ENCODE measurements at places on chromosomes 6 and 20.

GRCh38 chr6:47118611-47119010, 76.5 kb upstream of the ADGRF1 start:
- no peak for DNase-seq

- no peak for DNase-seq
Observed at GRCh38 chr6:14082771-14083170, 34.8 kb upstream of the CD83 start.

GRCh38 chr20:61664556-61665320, 400.9 kb downstream of the TAF4 start:
- no peak for DNase-seq

DNA sequence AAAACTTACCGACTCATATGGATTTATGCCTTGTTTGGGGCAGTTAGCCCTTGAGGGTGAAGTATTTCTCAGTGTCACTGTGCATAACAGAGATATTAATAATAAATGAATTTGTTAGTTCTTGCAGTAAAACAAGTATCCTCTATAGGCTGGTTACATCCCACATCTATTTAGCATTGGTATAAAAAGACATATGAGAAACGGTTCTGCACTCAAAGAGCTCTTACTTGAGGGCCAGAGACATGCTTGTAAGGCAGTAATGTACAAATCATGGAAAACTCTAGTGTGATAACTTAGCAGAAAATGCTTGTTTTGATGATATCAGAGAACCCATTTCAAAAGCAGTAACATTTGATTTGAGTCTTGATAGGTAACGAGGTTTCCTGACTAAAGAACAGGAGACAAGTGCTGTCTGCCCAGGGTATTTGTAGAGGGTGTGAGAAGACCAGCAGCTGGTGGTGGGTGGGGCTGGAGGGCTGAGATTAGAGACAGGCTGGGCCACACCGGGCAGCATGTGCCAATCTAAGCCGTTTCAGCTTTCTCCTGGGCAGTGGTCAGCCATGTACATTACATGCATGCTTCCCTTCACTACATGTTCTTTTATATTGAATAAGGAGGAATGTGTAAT, 46.3 kb downstream of the TULP4 start:
- DNase-seq, result no peak

GRCh38 chr6:150152891-150153876, 10.3 kb downstream of the PPP1R14C start:
- DNase-seq, result no peak

GRCh38 chr20:8803065-8803464, 265.8 kb upstream of the PLCB4 start:
- DNase-seq, result no peak

DNA sequence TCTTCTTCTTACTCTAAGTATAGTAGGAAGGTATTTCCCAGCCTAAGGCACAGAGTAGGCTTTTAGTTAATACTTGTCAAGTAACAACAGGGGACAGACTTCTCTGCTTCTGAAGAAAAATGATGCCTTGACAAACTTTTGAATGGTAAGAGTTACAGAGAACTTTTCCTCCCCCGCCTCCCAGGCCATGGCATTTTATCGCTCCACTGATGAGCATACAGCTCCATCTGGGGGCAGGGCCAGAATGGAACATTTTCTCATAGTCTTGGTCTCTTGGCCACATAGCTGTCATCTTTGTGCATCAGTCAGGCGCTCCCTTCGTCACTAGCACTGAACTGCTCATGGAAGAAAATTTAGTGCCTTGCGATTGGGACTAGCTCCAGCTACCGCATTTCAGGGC, 1066.8 kb upstream of the CITED2 start:
- peak; percentile 25 for DNase-seq

GRCh38 chr20:57772349-57772964, 62.6 kb upstream of the PMEPA1 start:
- no peak for DNase-seq

DNA sequence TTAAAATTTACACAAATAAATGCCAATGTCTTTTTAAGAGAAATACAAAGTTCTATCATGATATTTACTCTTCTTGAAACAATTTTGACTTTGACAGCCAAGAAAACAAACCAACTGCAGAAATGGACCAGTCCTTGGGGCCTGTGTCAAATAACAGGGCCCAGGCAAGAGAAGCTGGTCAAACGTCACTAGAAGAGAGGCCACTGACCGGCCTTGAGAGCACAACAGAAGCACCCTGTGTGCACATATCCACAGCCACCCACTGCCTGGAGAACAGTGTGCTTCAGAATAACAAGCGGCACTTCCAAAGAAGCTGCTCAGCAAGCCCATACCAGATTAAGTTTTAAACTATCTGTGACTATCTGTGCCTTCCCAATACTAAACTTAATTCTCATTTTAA, 14.8 kb downstream of the APMAP start:
- DNase-seq, result no peak

DNA sequence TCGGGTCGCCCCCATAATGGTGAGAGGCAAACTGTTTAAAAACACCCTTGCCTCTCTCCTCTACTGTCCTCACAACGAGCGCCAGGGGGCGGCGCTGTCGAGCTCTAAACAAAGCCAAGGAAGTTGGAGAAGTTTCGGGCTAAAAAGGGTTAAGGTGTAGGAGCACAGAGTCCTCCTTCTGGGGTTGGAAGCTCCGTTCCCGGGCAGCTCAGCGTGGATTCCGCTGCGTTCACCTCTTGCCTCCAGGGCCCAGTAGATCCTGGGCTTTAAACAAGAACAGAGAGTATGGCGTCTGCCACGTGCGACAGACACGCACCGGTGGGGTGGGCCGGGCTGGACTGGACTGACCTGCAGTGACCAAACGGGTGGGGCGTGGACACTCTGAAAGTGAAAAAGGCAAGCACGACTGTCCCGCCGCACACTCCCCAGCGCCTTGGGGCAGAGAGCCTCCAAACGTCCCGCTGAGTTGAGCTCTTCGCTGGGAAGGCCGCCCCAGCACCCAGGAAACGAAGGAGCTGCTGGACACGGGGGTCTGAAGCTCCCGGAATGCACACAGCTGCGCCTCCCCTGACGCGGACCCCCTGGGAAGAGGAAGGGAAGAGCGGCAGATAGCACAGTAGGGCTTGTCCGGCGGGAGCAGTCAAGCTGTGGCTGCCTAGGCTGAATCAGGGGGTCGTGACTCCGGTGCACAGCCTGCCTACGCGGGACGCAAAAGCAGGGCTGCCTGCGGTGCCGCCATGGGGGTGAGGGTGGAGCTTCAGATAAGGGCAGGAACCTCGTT, 1.6 kb upstream of the THBD start:
- DNase-seq, result peak; percentile 91

DNA sequence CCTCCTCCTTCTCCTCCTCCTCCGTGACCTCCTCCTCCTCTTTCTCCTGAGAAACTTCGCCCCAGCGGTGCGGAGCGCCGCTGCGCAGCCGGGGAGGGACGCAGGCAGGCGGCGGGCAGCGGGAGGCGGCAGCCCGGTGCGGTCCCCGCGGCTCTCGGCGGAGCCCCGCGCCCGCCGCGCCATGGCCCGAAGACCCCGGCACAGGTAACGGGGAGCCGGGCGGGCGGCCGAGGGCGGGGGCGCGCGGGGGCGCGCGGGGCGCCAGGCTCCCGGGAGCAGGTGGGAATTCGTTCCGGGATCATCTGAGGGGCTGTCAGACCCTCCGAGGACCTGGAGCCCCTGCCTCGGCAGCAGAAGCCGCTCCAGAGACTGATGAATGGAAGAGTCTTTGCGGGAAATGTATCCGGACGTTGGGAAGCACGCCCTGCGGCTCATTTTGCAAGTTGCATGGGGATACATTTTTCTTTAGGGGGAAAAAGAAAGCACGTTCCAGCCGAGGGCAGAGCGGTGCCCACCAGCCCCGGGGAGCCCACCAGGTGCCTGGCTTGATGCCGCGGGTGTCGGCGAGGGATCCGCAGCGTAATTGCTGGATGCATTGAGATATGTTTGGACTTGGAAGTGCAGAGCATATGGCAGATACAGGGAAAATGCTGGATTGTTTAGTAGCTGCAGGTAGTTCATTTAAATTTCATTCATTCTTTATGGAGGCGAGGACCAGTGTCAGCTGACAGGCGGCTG, 394 bp downstream of the MYB start:
- DNase-seq, result peak; percentile 48

DNA sequence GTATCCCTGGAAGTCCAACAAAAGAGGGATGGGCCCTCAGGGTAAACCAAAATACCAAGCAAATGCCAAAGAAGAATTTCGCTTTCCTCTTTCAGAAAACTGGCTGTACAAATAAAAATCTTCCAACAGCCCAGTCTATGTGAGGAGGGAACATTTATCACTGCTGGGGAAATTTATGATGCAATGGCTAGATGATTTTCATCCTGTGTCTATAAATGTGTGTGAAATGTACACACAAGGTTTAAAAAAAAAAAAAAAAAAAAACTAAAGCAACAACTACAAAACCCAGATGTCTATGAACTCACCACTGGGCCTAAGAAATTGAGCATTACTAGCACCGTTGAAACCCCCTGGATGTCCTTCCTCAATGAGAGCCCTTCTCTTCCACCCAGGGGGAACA, 68.7 kb upstream of the SLC4A11 start:
- no peak for DNase-seq

DNA sequence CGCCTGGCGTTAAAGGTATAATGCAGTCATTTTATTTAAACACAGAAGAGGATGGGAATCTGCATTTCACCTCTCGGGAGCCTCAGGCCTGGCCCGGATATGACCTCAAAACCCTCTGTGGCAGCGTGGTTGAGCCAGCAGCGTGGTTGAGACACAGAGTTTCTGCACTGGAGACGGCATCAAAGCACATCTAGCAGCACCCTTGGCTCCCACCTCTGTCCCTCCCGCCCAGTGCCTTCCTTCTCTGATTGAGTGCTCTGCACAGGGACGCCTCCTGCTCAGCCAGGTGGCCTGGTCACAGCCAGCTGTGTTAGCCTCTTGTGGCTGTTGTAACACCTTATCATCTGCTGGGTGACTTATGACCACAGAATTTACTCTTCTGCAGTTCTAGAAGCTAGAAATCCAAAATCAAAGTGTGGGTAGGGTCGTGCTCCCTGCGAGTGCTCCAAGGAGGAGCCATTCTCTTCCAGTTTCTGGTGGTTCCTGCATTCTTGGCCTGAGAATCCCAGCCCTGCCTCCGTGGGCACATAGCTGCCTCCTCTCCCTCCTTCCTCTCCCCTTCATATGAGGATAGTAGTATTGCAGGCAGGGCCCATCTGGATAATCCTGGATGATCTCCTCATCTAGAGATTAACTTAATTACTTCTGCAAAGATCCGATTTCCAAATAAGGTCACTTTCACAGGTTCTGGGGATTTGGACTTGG, 156.7 kb downstream of the SYCP2 start:
- DNase-seq, result no peak

DNA sequence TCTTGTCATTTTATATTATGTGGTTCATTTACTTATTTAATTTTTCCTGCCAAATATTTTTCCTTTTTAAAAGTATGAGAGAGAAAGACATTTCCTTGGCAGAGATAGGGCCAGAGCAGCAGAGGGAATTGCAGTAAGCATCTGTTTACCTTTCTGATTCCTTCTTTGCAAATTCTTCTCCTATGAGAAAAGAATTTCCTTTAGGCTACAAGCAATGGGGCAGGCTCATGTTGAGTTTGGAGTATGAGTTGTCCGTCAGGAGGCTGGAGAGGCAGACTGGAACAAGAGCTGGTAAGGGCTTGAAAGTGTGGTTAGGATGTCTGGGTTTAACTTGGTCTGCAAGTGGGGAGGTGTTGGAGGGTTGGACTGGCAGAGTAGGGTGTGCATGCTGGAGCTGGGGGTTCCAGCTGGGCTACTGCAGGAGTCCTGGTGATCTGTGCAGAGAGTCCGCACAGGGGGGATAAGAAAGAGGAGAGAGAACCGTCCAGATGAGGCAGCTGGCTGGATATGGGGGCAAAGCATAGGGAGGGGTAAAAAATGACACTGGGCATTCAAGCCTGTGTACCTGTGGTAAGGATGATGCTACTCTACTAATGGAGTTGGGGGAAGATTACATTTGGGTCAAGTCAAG, 19.7 kb downstream of the TIAM2 start:
- DNase-seq, result no peak

GRCh38 chr6:63307581-63308246, 12.1 kb downstream of the LGSN start:
- no peak for DNase-seq

DNA sequence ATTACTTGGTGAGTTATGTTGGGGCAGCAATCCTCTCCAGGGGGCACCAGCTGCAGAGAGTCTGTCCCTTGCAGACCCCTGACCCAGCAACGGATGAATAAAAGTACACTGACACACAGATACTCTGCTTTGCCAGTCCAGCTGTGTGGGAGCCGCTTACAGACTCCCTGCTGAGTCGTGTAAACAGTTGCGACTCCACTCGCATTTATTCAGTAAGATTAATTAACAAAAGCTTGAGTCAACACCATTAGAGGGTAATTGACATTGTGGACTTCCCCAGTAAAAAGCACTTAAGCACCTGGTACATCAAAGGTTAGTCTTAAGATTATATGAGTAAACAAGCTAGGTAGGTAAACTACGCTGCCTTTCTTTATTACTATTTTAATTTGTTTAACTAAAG, 92.0 kb upstream of the TMEM181 start:
- no peak for DNase-seq

DNA sequence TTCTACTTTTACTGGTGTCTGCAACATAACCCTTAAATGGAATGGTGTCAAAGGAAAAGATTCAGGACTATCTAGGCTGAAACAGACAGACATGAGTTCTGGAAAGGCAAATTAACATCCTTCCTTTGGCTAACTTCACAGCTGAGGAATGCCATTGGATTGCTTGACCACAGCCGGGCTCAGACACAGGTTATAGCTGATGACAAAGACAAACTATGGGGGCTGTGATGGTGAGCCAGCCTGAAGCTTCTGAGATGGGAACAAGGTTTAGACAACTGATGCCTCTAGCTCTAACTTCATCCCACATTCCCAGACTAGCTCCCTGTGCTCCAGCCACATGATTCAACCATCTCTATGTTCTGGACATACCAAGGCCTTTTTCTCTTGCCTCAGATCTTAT, 15.3 kb downstream of the POLR1C start:
- DNase-seq, result no peak

DNA sequence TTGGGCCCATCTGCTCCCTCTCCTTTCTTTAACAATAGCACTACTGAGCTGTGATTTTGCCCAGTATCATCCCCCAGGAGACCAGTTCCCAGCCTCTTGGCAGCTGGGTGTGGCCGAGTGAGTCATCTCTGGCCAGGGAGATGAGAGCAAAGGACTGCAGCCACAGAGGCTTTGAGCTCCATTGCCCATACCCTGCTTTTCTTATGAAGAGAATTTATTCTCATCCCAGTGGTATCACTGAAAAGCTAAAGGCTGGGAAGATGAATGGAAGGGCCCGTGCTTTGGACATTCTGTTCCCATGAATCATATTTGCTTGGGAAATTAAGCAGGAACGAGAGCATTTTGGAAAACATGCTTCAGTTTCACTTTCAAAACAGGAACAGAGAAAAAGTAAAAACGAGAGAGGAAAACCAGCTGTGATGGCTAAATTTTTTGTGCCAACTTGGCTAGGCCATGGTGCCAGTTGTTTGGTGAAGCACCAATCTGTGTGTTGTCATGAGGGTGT, 14.9 kb downstream of the CST3 start:
- DNase-seq, result peak; percentile 84

DNA sequence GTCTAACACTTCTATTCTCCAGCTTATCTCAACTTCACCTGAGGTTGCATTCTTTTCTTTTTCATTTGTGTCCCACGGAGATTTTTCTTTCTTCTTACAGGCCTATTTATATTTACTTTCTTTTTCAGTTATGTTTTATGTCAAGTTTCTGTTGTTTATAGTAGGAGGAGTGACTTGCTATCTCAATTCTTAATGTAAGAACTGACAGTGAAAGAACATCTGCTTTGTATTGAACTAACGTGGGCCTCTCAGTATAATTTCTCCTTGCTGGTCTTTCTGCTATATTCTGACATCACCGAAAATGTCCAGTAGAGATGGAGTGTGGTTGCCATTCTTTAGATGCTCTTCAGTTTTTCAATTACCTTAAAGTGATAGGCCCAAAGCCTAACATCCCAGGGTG, 521.7 kb downstream of the EPM2A start:
- no peak for DNase-seq

GRCh38 chr6:152356016-152356415, 281.1 kb downstream of the SYNE1 start:
- DNase-seq, result no peak

All from psoas muscle (tissue), 8 donors.